ENCODE measurements at places on chromosomes 12 and 14.

DNA sequence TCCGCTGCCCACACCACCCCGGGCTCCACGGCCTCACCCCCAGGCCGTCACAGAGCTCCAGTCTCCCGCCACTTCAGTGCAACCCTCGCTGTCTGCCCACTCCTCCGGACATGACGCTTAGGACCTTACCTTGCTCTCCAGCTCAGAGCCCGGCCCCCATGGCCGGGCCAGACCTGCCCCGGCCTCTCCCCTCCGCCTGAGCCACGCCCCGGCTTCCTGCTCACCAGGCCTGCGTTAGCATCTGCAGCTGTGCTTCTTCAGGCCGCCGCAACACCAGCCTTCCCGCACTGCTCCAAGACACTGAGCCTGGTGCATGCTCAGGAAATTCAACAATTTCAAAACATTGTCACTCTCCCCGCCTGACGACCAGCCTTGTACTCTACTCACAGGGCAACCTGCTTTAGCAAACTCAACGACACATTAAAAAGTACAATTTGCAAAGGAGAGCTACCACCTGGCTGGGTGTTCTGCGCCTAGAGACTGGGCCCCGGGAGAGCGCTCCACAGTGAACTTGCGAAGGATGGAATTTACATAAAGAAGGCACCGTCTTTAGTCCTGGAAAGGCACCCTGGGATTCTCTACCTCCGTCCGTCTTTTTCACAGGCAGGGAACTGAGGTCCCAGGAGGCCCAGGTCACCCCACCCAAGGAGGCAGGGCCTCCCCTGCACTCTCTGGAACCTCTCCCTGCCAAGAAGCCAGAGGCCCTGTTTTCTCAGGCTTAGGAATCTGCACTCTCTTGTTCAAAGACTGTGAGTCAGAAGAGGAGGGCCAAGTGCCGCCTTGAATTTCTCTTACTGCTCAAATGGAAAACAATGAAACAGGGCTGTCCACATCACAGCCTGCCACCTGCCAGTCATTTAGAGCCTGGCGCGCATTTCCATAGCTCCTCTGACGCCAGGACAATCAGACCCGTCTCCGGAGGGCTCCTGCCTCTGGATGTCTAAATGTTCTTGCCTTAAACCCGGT, 51.3 kb downstream of the STX2 start:
- DNase-seq: no peak

DNA sequence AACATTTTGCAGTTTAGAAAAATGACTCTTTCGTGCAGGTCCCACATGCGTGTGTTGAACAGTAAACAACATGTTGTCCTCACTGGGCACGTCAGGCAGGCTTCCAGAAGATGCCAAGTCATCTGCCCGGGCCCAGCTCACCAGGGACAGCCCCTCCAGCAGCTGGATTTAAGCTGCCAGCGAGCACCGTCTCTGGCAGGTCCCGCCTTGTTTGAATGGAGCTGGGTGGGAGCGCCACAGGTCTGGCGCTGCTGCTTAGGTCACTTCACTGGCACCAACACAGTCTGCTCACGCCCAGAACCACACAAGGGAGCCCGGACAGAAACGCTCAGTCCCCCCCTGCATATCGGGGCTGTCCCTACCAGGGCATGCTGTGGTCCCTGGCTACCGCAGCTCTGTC, 33.1 kb upstream of the MMP17 start:
- DNase-seq: no peak

DNA sequence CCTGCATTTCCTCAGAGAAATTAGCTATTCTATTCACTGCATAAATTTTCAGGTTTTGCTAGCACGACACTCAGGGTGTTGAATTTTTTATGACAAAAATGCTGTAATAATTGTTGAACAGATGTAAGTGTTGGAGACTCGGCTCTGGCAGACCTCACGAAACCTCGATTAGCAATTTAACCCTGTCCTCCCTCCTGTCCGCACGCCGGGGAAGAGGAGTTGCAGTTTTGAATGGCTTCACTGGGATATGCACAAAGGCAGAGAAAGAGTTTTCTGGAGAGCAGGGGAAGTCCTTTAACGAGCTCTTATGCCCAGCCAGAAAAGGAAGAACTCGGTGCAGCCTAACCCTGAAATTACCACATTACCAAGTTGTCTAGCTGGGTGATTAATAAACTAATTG, 661.1 kb downstream of the VRK1 start:
- DNase-seq: no peak

DNA sequence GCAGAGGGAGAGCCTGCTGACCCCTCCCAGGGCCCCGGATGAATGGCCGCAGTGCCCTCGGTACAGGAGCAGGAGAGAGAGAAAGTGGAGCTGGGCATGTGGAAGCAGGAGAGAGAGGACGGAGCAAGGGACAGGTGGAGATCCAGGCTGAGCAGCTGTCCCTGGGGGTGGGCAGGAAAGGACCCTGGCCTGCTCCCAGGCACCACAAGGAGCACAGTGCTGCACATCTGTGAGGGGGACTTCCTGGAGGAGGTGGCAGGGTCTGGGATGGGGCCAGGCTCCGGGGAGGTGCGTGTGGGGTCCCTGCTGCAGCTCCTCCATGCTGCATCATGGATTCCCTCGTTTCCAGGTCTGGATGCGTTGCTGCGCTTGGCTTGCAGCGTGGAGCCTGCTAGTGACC, 13.0 kb upstream of the DLK1 start:
- DNase-seq: no peak

DNA sequence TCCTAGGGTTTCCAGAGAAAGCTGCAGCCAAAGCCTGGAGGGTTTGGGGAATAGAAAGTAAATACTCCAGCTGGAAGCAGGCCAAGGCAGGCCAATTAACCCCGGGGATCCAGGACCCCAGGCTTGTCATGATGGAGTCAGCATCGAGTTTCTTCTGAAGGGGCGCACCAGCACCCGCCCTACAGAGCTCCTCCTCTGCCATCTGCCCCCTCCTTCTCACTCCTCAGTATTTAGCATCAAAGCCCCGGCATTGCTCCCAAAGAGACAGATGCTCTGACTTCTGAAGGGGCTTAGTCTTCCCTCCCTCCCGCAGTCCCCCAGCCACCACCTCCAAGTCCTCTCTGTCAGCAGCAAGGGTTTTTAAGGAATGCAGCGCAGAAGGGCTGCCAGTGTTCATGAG, 285.1 kb upstream of the NOS1 start:
- DNase-seq: no peak

DNA sequence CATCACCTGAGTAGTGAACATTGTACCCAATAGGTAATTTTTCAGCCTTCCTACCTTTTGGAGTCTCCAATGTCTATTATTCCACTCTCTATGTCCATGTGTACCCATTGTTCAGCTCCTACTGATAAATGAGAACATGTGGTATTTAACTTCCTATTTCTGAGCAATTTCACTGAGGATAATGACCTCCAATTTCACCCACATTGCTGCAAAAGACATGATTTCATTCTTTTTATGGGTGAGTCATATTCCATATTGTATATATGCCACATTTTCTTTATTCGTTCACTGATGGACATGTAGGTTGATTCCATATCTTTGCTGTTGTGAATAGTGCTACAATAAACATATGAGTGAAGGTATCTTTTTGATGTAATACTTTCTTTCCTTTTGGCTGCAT, 16.4 kb upstream of the BTG1 start:
- peak; percentile 43 for DNase-seq

GRCh38 chr12:6226002-6226678, 25.9 kb downstream of the CD9 start:
- DNase-seq: peak; percentile 50

GRCh38 chr12:5099591-5099990, 55.9 kb downstream of the KCNA5 start:
- DNase-seq: no peak

- DNase-seq: no peak
Measured at GRCh38 chr14:100587086-100587762, at the start of gene BEGAIN. TSS of gene BEGAIN (minus strand) at chr14:100587417. CDS start at chr14:100587290, 127 bp downstream.

DNA sequence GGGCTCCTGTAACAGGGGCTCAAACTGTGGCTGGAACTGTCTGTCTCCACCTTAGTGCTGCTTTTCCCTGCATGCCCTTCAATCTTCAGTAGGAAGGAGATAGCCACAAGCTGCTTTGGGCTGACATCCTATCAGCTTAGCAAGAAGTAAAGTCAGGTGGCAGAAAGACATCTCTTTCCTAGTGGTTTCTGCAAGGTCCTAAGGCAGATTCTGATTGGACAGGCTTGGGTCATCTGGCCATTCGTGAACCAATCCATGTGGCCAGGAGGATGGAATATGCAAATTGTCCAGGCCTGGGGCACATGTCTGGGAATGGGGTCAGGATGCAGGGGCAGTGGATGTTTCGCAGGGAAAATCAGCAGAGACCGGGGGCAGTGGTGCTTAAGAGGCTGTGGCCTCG, 5.2 kb downstream of the RITA1 start:
- DNase-seq: peak; percentile 26

DNA sequence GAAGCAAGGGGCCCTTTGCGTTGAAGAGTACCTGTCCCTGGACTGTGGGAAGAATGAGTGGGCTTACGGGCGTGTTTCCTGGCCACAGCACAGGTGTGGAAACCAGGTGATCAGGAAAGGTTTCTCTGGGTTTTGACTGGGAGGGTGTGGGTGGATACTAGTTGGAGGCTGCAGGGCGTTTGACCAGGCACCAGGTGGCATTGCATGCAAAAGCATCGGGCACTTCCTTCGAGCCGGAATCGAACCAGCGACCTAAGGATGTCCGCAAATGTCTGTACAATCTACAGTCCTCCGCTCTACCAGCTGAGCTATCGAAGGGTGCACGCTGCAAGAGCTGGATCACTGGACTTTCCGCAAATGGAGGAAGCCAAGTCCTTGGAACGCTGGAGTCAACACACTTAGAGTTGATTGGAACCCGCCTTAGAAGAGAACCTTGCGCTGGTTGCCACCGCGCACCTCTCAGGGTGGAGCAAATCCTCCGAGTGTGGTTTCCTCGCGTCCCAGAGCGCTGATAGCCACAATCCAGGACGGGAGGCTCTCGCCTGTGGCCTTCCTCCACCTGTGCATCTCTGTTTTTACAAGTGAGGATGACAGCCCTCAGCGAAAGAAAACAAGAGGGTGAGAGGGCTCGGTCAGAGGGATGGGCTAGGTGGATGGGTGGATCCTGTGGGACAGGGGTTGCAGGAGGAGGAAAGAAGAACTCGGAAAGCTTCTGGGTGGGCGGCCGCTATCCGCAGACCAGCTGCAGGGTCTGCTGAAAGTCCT, 21.2 kb upstream of the RNASE4 start:
- DNase-seq: peak; percentile 87

GRCh38 chr12:46675736-46676135, 150.1 kb downstream of the SLC38A4 start:
- no peak for DNase-seq

DNA sequence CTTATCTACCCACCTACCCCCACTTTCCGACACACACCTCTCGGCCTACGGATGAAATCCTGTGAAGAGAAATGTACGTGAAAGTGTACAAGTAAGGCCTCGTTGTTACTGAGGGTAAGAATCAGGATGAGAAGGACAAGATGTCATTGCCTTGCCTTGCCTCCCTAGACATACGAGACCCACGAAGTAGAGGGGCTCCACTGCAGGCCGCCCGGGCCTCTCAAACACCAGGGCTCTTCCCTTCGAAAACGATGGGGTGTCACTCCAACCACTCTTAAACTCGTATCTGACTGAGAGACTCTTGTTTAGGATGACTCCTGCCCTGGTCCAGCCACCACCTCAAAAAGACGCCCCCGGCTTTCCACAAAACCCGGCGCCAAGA, 498 bp downstream of the RACGAP1 start:
- no peak for DNase-seq

Measured in MV-4-11 (cell line).